ENCODE measurements at places on chromosomes 12 and 14.

DNA sequence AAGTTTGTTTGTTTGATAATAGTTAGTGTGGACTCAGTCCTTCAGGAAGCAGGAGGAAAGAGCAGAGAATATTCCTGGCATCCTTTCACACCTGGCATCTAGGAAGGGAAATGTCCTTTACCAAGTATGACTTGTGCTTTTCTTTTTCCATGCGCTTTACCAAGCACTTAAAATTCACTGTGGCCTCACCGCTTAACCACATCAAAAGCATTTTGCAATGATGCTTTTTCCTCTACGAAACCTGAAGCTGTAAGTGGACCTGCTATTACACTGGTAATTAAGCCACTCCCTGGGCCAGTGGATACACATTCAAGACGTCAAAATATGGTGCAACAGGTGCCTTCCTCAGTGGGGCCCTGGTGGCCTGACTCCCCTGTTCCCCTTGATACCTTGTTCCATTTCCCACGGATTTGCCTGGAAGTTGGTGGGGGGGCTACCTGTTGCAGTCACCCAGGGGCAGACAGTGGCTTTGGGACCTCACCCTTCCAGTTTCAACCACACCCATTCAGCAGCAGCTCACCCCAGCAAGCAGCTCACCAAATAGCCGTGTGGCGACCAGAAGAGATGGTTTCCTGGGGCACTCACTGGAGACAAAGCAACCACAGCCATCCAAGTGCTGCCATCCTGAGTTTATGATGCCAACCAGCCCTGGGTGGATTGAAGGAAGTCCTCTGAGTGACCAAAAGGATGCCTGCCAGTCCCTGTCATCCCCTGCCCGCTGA, 14.2 kb upstream of the FZD10 start:
- DNase-seq = no peak

DNA sequence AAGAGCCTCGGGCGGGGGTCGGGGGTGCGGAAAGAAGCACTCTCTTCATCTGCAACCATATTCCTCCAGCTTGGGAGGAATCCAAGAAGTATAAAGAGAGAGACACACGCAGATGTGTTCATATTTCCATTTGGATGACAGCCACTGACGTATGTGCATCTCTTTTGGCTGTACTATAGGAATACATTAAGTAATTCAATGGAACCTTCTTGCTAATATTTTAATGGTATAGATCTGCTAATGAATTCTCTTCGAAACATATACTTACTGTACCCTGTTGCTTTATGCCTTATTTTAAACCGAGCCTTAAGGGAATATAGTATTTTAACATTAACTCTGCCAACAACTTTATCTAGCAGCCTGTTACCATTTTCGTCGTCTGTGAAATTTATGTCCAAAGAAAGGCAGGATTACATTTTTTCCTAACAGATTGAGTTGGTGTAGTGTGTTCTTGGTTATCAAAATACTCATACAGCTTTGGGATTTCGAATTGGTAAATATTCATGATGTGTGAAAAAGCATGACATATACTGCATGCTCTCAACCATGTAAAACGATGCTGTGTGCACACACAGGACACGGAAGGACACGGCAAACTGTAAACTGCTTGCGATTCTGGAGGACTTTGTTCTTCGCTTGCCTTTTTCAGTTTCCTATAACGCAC, 84.5 kb downstream of the CCDC88C start:
- no peak for DNase-seq

DNA sequence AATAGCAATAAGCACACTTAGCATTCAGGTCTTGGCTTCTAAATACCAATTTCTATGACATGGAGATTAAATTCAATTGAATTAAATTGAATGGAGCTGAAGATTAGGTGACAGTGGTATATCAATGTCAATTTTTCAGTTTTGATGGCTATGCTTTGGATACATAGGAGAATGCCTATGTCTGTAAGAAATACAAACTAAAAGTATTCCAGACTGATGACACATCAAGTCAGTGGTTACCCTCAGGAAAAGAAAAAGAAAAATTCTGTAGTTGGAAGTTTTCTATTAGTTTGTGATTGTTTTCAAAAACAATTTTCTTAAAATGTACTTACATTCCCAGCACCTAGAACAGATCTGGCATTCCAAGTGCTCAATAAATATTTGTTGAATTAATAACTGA, 4.9 kb upstream of the DCAF4 start:
- DNase-seq = no peak

DNA sequence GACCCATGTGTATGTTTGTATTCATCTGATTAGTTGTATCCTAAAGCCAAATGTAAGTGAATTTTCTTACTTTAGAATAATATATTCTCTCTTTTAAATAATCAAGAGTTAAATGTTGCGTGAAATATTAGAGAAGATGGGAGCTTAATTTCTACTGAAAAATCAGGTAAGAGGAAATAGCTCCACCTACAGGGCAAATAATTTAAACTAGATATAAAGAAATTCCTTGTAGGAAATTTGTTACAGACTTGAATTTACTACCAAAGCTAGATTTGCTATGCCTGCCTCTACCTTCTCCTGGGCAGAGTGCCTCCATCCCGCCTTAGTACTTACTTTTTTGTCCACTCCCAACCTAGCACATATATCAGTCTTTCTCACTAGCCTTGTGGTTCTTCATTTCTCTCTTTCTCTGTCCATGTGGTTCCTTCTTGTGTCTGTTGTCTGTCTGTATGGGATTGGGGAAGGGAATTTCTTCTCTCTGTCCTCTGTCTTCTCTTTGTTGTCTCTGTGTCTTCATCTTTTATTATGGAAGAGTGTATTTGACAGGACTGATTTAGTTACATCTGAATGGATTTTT, 44.7 kb downstream of the PALS1 start:
- peak; percentile 56 for DNase-seq

DNA sequence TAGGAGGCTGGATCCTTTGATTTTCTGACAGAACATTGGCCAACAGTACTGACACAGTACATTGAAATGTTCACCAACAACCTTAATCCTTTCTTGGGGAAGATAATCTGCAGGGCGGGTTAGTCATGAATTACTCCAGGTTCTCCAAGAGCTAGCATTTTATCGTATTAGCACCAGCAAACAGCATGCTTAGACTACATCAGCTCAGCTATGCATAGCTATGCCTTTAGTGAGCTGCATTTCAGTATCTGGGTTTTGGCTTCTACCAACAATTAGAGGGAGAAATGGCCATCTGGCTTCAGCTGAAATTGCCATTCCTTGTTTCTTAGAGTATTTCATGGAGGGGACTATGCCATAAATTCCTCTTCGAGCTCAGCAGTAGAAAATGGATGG, 33.8 kb downstream of the SAMD4A start:
- DNase-seq = peak; percentile 69

- peak; percentile 0 for DNase-seq
Observed at GRCh38 chr14:19823765-19824164, 20.2 kb downstream of the OR4N2 start.

- peak; percentile 17 for DNase-seq
Observed at GRCh38 chr12:51798501-51798900, 50.0 kb downstream of the FIGNL2 start.

- no peak for DNase-seq
Observed at GRCh38 chr14:90253826-90254225, 2.5 kb upstream of the PSMC1 start.

DNA sequence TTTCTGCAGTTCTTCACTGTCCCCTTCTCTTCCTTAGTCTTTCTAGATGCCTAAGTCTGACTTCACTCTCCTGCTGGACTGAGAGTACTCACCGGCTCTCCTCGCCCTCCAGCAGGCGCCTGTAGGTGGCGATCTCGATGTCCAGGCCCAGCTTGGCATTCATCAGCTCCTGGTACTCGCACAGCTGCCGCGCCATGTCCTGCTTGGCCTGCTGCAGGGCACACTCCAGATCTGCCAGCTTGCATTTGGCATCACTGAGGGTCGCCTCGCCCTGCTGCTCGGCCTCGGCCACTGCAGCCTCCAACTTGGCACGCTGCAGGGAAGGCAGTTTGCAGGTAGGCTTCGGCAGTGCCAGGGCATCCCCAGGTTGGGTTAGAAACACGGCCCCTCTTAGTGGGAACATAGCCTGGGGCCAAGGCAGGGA, 5.2 kb downstream of the KRT84 start:
- DNase-seq = peak; percentile 42

DNA sequence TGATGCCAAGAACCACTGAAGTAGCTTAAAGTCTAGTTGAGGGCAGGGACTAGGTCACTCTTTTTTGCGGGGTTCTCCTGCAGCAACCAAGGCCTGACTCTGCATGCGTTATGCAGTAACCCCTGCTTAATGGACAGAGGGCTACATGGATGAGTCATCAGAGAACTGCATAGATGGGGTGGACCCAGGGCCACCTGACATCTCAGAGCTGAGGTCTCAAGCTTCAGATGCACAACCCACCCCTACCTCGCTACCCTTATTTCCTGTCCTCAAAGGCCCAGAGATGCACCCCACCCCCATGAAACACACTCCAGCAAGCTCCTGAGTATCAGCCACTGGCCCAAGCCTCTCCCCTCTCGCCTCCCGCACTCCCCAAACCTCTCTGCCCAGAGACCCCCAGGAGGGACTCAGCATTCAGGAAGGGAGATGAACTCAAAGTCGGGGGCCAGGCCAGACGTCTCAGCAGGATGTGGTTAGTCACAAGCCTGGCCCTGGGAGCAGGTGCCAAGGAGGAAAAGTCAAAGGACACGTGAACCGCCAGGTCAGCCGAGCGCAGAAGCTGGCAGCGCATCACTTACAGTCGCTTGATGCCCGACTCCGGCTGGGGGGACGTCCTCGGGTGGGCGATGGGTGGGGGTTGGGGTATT, 25.8 kb downstream of the SNRNP35 start:
- no peak for DNase-seq
